ENCODE measurements at places on chromosomes 4 and X.

DNA sequence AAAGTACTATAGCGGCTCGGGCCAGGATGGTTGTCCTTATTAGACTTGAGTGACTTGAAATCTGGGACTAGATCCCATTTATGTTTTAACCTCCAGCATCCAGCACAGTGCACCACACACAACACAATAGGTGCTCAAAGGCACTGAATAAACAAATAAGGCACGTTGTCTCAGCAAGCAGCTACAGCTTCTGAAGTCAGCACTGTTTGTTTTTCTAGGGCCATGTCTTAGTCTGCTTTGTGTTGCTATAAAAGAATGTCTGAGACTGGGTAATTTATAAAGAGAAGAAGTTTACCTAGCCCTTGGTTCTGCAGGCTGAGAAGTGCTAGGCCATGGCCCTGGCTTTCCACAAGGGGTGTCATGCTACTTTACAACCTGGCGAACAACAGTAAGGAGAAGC is 102.1 kb upstream of the LNX1 start:
- no peak for DNase-seq

GRCh38 chr4:151004222-151004621 is 10.9 kb downstream of the LRBA start:
- DNase-seq, result no peak

DNA sequence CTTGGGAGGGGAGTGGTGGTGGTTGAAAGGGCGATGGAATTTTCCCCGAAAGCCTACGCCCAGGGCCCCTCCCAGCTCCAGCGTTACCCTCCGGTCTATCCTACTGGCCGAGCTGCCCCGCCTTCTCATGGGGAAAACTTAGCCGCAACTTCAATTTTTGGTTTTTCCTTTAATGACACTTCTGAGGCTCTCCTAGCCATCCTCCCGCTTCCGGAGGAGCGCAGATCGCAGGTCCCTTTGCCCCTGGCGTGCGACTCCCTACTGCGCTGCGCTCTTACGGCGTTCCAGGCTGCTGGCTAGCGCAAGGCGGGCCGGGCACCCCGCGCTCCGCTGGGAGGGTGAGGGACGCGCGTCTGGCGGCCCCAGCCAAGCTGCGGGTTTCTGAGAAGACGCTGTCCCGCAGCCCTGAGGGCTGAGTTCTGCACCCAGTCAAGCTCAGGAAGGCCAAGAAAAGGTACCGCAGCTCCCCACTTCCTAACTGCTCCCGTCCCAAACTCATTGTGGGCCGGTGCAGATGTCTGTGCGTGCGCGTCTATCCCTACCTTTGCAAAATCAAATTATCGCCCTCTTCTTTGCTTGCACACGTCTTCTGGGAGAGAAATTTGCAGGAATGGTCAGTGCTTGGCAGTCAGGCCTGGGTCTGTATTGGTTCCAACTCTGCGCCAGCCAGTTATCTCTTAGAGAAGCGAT is 533 bp downstream of the IL15 start:
- no peak for DNase-seq

DNA sequence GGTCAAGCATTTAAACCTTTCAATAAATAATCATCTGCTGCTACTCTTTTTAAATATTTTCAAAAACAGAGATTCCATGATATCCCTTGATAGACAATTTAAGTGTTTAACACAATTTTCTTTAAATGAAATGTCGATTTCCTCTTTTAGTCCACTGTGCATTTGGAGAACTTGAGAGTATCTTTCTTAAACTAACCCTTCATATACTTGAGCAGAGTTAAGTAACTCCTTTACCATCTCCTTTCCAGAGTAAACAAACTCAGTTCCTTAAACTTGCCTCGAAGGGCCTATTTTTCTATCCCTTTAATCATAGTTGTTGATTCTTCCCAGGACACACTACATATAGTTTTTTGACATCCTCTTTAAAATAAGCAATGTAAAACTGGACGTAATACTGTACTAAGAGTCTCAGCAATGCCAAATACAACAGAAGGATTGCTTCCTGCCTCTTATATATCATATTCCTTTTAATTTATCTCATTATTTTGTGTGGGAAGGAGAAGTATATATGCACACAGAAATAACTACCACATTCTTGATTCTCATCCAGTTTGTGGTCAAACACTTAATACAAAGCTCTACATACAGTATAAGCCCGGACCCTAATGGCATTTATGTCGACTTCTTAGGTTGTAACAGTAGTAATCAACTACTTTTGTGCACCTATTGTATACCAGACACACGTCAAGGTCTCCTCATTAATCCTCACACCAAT is 22.8 kb downstream of the RAB28 start:
- no peak for DNase-seq
